WTC11 (cell line): ENCODE measurements at places on chromosomes 5 and 9. TPM values are rescaled to one million over a fixed set of nuclear protein-coding genes. Genes with fewer than 3 reads are reported as not detected.

DNA sequence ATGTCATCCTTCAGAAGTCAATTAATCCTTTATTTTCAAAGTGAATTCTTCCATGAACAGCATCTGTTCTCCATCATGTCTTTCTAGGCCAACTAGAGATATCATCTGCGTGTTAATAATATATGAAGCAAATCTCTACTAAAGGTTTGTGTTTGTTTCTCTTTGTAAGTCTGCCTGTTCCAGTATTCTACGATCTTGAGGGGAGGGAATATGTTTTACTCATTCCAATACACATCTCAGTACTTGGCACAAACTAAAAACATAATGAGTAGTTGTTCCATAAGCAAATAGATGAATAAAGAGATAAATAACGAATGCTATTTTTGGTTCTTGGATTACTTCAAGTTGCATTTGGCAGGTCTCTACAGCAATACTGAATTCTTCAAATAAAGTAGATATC, 470.7 kb upstream of the GRIN3A start:
- H3K36me3 ChIP-seq: no peaks in the 10 kb centered on the region
- H3K27me3 ChIP-seq: no peaks in the 10 kb centered on the region
- H3K27ac ChIP-seq: no peak overlapping the region
- H3K4me1 ChIP-seq: peaks cover 4% of the 10 kb centered on the region
- no peak overlapping the region for H3K4me3 ChIP-seq

DNA sequence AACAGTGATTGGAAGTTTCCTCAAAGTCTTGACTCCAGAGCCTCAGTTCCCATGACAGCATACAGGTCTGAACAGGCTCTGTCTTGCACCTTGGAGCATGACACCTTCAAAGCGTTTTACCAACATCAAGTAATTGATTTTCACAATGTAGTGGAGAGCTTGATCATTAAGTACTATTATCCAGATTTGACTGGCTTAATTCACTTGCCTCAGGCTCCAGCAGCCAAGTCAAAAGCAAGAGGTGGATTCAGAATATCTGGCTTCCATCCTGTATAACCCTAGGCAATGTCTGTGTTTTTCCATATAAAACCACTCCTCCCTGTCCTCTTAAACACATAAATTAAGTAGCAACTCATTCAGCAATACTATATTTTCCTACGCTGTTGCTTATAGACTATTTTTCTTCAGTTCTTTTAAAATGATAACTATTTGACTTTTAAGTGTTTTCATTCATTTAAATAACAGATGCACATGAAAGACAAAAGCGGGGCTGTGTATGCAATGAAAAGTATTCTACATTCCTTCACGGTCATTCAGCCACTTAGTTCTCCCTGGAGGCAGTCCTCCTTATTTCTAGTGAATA, 150.8 kb upstream of the RANBP3L start:
- peaks cover 21% of the 10 kb centered on the region for H3K4me1 ChIP-seq
- H3K36me3 ChIP-seq: no peaks in the 10 kb centered on the region
- H3K4me3 ChIP-seq: no peak overlapping the region
- DNase-seq: no peak
- H3K27ac ChIP-seq: no peak overlapping the region
- no peaks in the 10 kb centered on the region for H3K27me3 ChIP-seq

Gene SPATA31A3
- not detected in 3 replicates for total RNA-seq

Gene SLCO4C1
- total RNA-seq: 5.4 to 6.2 TPM (median 6.0 TPM) in 3 replicates

Gene TRAPPC13
- total RNA-seq: 16.3 to 18.8 TPM (median 17.0 TPM) in 3 replicates

DNA sequence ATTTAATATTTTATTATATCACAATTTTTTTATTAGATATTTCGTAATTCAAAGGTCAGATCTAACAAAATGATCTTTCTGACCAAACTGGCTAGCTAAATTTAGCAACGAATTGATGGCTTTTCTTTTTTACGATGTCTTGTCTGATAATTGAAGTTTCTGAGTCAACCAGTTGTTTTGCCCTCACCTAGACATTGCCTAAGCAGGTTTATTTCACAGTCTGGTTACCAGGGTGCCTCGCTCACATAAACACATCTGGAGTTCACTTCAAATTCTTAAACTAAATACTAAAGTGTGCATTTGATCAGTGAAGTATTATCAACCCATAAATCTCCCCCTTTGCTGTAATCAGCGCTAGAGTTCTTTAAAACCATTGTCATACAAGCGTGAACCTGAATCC, 448.3 kb downstream of the TLE4 start:
- no peak overlapping the region for H3K4me3 ChIP-seq
- no peak overlapping the region for H3K27ac ChIP-seq
- no peaks in the 10 kb centered on the region for H3K4me1 ChIP-seq
- no peak for DNase-seq
- no peaks in the 10 kb centered on the region for H3K36me3 ChIP-seq

GRCh38 chr5:10173716-10174115, 76.0 kb downstream of the ATPSCKMT start:
- DNase-seq: no peak
- no peaks in the 10 kb centered on the region; the same call in none of the 2 replicates for H3K27me3 ChIP-seq
- peaks cover 8% of the 10 kb centered on the region for H3K36me3 ChIP-seq
- no peak overlapping the region for H3K4me3 ChIP-seq
- H3K4me1 ChIP-seq: no peaks in the 10 kb centered on the region

GRCh38 chr5:143402017-143402552, 1.4 kb downstream of the NR3C1 start:
- H3K4me3 ChIP-seq: peak overlapping the region; percentile 74
- H3K27me3 ChIP-seq: peaks cover 28% of the 10 kb centered on the region
- DNase-seq: no peak
- no peak overlapping the region for H3K27ac ChIP-seq

GRCh38 chr9:125558453-125559092, 148.4 kb downstream of the MAPKAP1 start:
- H3K36me3 ChIP-seq: 0 out of 2 replicates have a peak, but pooled peaks cover 5% of the 10 kb centered on the region
- H3K27me3 ChIP-seq: no peaks in the 10 kb centered on the region
- DNase-seq: peak; percentile 64

DNA sequence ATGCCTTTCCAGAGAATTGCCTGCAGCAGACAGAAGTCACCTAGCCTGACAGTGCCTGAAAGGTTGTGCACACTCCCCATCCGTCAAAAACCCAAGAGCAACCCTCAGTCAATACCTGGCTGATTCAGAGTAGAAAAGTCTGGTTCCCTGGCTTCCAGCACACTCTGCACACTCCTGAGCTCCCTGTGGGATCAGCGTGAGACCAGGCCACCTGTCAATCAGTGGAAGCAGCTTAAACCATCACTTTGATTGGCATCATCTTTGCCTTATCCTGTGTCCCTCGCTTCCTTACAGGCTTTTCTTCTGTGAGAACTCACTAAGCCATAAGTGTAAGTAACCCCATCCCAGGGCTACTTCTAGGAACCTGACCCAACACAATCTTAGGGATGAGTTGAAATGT, 109.8 kb downstream of the ACTL7B start:
- H3K27ac ChIP-seq: no peak overlapping the region
- no peaks in the 10 kb centered on the region for H3K27me3 ChIP-seq
- H3K4me1 ChIP-seq: no peaks in the 10 kb centered on the region

- H3K27me3 ChIP-seq: no peaks in the 10 kb centered on the region; the same call in 1 of the 2 replicates
- DNase-seq: no peak
- H3K4me1 ChIP-seq: peaks cover 10% of the 10 kb centered on the region
- peaks cover 51% of the 10 kb centered on the region for H3K36me3 ChIP-seq
Observed at GRCh38 chr5:138574744-138575193, 432 bp downstream of the HSPA9 start.

DNA sequence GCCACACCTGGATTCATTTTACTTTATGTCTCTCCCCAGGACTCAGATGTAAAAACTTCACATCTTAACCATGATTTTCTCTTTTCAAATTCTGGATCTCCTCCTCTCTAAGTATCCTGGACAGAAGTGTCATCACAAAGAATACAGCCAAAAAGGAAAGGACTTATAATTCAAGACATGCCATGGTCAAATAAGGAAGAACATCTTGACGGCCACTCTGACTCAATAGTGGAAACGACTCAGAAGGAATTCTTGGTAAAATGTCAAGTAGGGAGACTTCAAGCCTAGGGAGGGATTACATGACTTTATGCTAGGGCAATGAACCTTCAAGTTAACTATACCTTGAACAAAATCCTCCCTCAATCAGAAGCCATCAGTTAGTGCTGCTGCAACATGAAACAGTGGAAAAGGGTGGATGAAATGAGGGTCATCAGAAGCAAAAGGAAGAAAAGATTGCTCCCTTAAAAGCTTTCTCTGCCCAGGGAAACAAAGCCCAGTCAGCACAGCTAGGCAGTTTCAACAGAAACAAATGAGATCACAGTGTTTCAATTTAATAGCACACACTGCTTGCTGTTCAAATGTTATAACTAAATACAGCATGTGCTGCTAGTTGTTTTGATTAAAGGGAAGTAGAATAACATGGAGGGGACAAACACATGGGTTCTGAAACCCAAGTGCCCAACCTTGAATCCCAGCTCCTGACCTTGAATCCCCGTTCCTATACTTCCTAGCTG, 101.4 kb downstream of the LPAR1 start:
- no peak for DNase-seq
- no peaks in the 10 kb centered on the region for H3K27me3 ChIP-seq
- peaks cover 13% of the 10 kb centered on the region; the same call in 1 of the 2 replicates for H3K36me3 ChIP-seq

DNA sequence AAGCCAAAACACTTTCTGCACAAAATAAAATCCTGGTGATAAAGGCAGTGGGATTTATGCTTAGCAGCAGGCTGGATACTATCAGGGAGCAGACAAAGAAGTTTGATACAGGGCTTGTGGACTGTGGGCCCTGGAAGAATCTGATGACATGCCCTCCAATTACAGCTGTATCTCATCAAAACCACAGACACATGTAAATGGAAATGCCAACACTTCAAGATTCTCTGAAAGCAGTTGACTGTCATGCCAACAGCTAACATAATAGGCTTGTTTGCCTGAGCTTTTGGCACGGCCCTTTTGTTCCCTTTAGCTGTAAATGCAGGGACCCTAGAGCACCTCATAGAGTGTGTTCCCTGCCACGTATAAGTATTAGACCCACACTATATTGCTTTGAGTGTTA, 114.4 kb downstream of the STK32A start:
- no peak overlapping the region for H3K4me3 ChIP-seq
- no peaks in the 10 kb centered on the region; the same call in 1 of the 2 replicates for H3K27me3 ChIP-seq
- DNase-seq: no peak
- no peaks in the 10 kb centered on the region for H3K36me3 ChIP-seq

- H3K27ac ChIP-seq: no peak overlapping the region
- peaks cover 13% of the 10 kb centered on the region for H3K36me3 ChIP-seq
- peaks cover 15% of the 10 kb centered on the region for H3K4me1 ChIP-seq
- no peak overlapping the region for H3K4me3 ChIP-seq
Observed at GRCh38 chr5:40962207-40962955, 53.1 kb downstream of the C7 start.

Gene KIF4B
- total RNA-seq: 0.07 to 0.09 TPM in 2 of 3 replicates, not detected in the other

Gene UGT3A1
- total RNA-seq: 2.0 to 2.7 TPM (median 2.1 TPM) in 3 replicates

Gene WDR38
- not detected in 3 replicates for total RNA-seq

GRCh38 chr5:32589942-32590869, 4.8 kb downstream of the SUB1 start:
- H3K27ac ChIP-seq: no peak overlapping the region
- H3K36me3 ChIP-seq: peaks cover 48% of the 10 kb centered on the region
- DNase-seq: no peak
- H3K27me3 ChIP-seq: no peaks in the 10 kb centered on the region
- H3K4me1 ChIP-seq: peaks cover 12% of the 10 kb centered on the region
- no peak overlapping the region for H3K4me3 ChIP-seq
